ENCODE measurements at places on chromosomes 6 and 20.

DNA sequence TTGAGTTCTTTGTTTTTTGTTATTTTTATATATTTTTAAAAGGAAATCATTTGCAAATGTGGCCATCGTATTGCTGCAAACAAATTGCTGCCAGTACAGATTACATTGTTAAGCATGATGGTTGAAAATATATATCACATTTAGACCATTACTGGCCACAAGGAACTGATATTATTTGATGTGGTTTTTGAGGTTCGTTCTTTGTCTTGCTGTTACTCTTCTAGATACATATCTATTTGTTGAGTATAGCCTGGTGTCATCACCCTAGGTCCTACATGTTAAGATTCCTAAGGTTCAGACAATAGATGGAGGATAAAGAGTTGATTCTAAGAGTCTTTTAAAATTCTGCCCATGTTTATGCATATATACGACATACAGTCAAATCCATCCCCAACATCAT is 306.0 kb downstream of the FARS2 start:
- DNase-seq: no peak

- no peak for DNase-seq
Observed at GRCh38 chr6:111238464-111239119, 151.3 kb downstream of the SLC16A10 start.

DNA sequence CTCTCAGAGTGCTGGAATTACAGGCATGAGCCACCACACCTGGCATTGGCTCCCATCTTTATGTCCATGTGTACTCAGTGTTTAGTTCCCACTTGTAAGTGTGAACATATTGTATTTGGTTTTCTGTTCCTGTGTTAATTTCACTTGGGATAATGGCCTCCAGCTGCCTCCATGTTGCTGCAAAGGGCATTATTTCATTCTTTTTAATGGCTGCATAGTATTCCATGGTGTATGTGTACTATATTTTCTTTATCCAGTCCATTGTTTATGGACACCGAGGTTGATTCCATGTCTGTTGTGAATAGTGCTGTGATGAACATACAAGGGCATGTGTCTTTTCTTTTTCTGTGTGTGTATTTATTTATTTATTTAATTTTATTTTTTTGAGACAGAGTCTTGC is 47.7 kb downstream of the MYO6 start:
- no peak for DNase-seq

DNA sequence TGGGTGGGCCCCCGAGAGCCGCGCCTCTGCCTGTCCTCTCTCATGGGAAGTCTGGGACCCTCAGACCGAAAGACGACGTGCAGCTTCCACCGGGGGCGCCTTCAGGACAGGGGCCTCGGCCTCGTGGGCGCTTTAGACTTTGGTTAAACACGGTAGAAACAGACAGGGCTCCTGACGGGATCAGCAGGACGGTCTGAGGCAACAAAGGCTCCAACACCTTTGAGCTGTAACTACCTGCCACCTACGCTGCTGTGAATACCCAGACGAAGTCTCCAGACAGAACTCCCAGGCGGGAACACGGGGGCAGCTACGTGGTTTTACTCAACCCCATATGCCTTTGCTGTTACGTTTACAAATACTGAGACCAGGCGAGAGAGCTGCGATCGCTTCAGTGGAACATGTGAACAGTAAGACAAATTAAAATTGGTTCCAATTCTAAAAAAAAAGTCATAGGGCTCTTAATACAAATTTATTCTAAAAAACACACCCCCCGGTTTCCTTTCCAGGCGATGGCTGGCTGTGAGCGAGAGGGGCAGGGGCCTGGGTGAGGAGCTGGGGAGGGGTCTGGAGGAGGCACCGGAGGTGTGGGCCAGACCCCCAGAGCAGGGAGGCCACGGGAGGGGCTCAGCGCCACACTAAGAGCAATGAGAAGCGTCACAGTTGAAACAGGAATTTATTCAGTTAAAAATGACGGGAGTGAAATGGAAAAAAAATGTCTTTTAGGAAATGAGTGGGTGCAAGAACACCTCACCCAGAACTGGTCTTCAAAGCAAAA is 453.2 kb downstream of the QKI start:
- no peak for DNase-seq

DNA sequence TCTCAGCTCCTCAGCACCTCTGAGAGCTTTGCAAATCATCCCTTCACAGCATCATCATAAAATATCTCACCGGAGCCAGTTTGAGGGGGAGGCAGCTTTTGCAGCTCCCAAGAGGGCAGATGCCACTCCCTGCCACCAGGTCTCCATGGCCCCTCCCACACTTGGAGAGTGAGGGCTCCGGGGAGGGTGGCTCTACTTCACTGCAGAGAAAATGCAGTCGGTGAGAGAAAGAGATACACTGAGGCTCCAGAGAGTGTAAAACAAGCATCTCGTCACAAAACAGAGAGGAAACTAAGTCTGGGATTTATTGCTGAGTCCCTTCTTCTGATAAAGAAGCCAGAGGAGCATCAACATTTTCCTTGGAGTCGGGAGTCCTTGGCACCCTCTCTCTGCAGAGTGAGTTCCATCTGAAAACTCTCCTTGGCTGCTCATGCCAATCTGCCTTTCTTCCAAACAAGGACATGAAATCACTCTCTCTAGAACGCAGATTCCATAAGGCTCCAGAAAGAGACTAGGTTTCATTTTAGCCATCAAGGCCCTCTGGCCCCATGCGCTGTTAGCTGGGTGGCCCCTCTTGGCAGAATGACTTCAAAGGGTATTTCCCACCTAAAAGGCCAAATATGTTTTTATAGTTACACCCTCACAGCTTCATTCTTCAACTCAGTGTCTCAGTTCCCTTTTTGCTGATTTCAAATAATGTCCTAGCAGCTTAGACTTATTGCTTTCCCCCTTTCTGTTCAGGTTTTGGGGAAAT is 70.6 kb upstream of the F13A1 start:
- DNase-seq: no peak

GRCh38 chr6:21349834-21350233 is 243.7 kb upstream of the SOX4 start:
- no peak for DNase-seq

- peak; percentile 97 for DNase-seq
Observed at GRCh38 chr20:62832212-62832922, 15.5 kb downstream of the COL9A3 start.

- peak; percentile 84 for DNase-seq
Observed at GRCh38 chr6:5379647-5380242, 118.4 kb downstream of the FARS2 start.

DNA sequence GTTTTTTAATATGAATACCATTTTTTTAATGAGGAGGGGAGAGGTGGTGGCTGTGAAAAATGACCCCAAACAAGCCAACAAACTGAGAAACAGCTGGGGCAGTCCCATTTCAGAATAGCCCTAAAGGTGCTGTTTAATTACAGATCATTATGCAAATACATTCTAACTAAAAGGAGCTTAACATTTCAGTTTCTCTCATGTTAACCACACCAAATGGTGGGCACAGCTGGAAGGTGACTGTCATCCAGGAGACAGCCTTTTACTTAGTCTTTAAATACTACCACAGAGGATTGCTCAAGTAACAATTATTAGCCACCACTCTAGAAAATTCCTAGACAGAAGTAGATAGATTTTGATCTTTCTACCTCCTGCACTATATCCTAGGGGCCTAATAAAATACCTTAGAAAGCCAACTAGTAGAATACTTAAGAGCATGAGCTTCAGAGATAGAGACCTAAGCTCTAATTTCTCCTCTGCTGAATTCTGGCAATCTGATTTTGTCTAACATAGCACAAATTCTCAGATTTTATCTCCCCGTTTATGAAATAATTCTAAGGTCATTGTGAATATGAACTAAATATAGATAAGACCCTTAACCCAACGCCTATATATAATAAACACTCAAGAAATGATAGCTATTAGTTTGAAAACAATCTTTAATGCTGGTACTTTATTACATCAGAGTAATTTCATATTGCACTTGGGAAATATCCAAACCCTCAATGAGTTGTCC is 615.1 kb upstream of the NRSN1 start:
- DNase-seq: no peak

- no peak for DNase-seq
Observed at GRCh38 chr6:151196555-151196954, 43.2 kb upstream of the AKAP12 start.

DNA sequence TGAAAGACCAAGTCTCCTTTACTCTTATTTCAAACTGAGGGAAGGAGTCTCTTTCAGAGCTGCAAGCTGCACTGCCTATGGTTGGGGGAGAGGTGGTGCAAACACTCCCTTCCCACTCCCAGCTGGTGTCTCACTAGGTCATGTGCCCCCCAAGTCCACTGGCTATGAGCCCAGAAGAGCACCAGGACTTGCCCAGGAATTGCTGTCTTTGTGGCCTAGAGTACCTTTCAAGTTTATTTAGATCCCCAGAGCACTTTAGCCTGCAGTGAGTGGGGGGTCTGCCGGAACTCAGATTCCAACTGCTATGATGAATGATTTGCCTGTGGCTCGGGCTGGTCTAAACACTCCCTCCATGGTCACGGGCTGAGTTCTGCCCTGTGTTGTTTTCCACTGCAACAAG is 192.6 kb upstream of the CITED2 start:
- peak; percentile 35 for DNase-seq

Measured in RPMI8226 (cell line).